ENCODE measurements at places on chromosomes 11 and 22. TPM values are rescaled to one million over a fixed set of nuclear protein-coding genes. Genes with fewer than 3 reads are reported as not detected.

GRCh38 chr22:46830841-46831240 is 68.4 kb downstream of the TBC1D22A start:
- no peak for DNase-seq
- H3K4me1 ChIP-seq, result peaks cover 43% of the 10 kb centered on the region
- no peaks in the 10 kb centered on the region for H3K36me3 ChIP-seq
- peak overlapping the region; percentile 89 for H3K27ac ChIP-seq
- H3K27me3 ChIP-seq, result no peaks in the 10 kb centered on the region

The MS4A4A gene
- not detected for total RNA-seq

DNA sequence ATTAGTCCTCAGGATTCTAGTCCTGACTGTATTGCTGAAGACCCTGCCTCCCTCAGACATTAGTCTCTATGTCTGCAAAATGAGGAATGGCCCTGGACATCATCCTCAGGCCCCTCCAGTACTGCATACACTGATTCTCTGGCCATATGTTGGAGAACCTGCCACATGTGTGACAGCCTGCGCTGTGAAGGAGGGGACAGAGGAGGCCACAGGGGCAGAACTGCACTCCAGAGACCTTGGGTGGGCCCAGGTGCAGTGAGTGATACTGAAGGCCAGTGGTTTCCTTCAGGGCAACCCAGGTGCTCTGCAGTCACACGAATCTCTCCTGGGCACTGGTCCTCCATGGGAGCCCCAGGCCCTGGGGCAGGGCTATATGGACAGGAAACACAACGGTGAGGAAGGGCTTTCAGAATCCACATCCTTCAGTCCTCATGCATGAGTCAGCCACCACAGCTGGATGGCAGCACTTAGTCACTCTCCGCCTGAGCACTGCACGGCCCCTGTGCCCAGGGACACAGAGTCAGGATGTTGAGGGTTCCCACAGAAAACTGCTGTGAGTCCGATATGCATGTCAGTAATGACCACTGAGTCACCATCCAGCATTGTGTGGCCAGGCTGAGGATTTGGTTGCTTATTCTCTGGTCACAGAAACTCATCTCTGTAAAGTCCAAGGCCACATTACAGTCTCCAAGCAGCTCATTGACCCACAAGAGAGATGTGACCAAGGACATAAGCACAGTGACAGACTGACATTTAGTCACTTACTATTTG is 39.7 kb downstream of the ME3 start:
- H3K36me3 ChIP-seq, result no peaks in the 10 kb centered on the region
- no peak overlapping the region for H3K4me3 ChIP-seq
- peak overlapping the region; percentile 82 for H3K27ac ChIP-seq

GRCh38 chr22:44109416-44109815 is 71.3 kb upstream of the PARVG start:
- H3K36me3 ChIP-seq, result no peaks in the 10 kb centered on the region
- H3K4me3 ChIP-seq, result no peak overlapping the region
- no peak overlapping the region for H3K27ac ChIP-seq
- H3K27me3 ChIP-seq, result no peaks in the 10 kb centered on the region
- no peak for DNase-seq
- no peaks in the 10 kb centered on the region for H3K4me1 ChIP-seq

DNA sequence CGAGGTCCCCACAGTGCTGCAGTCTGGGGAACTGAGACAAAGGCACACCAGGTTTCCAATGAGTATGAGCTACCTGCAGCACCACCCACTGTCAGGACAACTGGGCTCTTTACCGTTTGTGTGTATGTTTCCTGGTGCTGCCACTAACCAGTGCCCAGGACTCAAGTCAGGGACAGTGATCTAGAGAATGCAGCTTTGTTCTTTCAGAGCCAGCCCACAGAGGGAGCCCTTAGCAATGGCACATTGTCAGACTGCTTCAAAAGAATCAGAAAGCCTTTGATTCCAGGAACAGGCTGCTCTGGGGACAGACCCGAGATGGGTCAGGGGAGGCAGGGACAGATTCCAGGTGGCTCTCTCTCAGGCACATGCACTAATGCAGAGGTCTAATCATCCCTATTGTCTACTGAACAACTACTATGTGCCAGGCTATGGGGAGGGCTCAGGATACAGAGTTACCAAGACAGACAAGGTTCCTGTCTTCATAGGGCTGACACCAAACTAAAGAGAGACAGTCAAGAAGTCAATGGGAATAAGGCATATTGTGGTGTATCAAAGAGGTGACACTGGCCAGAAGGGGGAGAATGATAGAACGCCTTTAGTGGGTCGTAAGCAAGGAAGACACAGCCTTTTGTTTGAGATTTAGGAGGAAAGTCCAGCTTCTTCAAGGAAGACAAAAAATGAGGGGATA is 103.7 kb downstream of the VPREB1 start:
- peaks cover 26% of the 10 kb centered on the region for H3K27me3 ChIP-seq
- H3K4me3 ChIP-seq, result no peak overlapping the region
- H3K4me1 ChIP-seq, result no peaks in the 10 kb centered on the region
- no peak for DNase-seq
- H3K27ac ChIP-seq, result no peak overlapping the region

DNA sequence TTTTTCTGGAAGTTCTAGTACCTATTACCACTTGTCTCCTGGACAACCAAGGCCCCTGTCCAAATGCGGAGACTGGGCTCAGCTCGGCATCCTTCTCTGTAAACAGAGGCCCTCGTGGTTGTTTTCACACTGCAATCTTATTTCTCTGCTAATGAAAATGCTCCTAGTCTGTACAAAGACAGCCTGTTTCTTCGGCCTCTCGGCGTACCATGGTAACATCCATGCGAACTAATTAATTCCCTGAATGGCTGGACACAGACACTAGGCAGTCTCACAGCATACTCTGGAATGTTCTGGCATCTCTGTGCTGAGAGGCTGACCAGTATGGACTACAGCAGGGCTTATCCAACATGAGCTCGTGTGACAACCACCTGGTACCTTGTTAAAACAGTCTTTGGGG is 5.7 kb downstream of the POLR3H start:
- no peak overlapping the region for H3K27ac ChIP-seq
- no peak for DNase-seq
- peaks cover 39% of the 10 kb centered on the region for H3K36me3 ChIP-seq
- no peak overlapping the region for H3K4me3 ChIP-seq
- H3K4me1 ChIP-seq, result peaks cover 12% of the 10 kb centered on the region

The TMEM132A gene
- 60.7 TPM for total RNA-seq

- no peak for DNase-seq
- H3K27me3 ChIP-seq, result no peaks in the 10 kb centered on the region
- H3K4me3 ChIP-seq, result no peak overlapping the region
- H3K36me3 ChIP-seq, result no peaks in the 10 kb centered on the region
These were observed 20.8 kb downstream of the KCNE3 start for GRCh38 chr11:74446532-74446938.

The TRIM51 gene
- total RNA-seq, result not detected

The C1QTNF4 gene
- 0.39 TPM for total RNA-seq

DNA sequence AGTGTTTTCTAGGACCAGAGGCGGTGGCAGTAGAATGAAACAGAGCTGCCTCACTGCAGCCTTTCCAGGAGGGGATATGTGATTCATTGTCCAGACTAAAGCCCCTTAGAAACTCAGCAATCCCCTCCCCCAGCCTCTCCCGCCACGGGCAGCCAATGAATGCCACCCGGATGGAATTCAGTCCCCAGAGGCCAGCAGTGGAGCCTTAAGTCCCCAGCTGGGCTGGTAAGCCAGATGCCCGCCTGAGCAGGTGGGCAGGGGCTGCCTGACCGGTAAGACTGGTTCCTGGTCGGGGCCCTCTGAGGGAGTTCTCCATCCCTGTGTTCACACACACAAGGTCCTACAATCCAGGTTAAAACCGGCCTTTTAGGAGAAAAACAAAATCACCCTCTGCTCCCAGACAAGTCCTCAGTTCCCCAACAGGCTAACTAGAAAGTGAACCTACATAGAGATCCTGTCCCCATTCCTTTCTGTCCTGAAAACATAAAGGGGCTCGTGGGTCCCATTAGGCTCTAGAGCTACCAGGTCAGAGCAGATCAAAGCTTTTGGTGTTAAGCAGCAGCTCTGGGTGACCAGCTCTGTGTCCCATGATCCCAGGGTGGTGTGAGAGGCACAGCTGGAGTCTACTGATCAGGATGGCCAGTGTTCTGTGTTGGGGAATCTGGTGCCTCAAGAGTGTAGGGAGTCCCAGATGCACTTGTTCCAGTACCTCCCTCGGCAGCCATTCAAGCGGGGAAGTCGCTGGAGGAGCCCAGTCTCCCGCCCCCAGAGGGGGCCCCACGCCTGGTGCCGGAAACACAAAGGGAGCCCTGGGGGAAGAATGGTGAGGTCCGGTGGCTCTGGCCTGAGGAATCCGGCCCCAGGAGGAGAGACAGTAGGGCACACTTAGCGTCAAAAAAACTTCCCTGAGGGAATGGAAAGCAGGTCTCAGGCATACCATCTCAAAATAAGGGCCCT is 2.6 kb downstream of the PATZ1 start:
- no peak overlapping the region for H3K27ac ChIP-seq
- H3K27me3 ChIP-seq, result no peaks in the 10 kb centered on the region
- no peak for DNase-seq
- H3K36me3 ChIP-seq, result peaks cover 66% of the 10 kb centered on the region

- H3K27ac ChIP-seq, result no peak overlapping the region
- peaks cover 7% of the 10 kb centered on the region for H3K36me3 ChIP-seq
- no peak overlapping the region for H3K4me3 ChIP-seq
- no peaks in the 10 kb centered on the region for H3K27me3 ChIP-seq
- no peak for DNase-seq
These were observed 22.5 kb downstream of the PISD start for GRCh38 chr22:31639436-31640039.

DNA sequence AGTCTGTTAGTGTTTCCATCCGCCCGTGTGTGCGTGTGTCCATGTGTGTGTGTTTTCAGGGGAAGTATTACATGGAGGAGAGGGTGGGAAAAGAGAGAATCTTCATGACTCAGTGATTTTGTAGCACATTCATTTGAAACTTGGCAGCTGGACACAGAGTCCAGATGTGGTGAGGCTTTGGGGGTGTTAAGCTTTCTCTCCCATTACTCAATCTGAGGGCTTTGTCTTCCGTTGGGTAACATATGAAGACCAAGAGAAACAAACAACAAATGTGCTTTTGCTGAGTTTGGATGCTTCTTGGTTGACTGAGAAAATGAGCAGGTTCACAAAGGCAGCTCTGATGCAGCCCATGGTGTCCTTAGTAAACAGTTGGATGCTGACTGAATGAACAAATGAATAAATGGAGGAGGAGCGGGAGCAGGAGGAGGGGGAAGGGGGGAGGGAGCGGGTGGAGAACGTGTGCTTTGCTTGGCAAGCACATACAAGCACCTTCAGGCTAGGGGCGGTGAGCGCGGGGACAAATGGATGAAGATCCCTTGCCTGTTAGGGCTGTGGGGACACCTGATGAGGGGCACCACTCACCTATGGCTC is 104.3 kb downstream of the ST3GAL4 start:
- H3K4me3 ChIP-seq, result no peak overlapping the region
- H3K27me3 ChIP-seq, result no peaks in the 10 kb centered on the region
- H3K4me1 ChIP-seq, result no peaks in the 10 kb centered on the region
- H3K36me3 ChIP-seq, result no peaks in the 10 kb centered on the region
- H3K27ac ChIP-seq, result no peak overlapping the region

DNA sequence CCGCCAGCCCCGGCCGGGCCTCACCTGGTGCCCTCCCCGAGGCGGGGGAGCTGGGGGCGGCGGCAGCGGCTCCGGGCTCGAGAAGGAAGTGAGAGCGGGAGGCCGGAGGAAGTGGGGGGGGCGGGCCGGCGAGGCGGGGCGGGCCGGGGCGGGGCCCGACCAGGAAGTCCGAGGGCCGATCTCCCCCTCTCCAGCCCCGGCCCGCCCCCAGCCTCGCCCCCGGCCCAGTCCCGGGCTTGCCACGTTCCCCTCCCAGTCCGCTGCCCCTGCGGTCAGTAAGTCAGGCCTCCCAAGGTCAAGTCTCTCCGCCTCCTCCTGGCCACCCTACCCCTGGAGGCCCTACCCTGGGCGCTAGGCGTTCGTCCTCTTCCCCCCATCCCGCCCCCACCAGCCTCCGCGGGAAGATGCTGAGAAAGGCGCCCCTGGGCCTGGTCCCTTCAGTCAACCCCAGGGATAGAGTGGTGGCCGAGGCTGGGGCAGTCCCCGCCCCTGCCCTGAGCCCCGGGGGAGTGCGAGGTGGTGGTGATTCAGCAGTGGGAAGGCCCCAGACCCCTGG is at the start of gene RHOG:
Gene RHOG, minus strand, starts transcription at position 90 of the 556 bp plus-strand sequence. CDS start 12,821 bp downstream, outside the sequence.
- H3K27ac ChIP-seq, result peak within 1 kb of the TSS; percentile 69
- H3K36me3 ChIP-seq, result peaks cover 35% of the 10 kb centered on the region
- H3K27me3 ChIP-seq, result no peaks in the 10 kb centered on the region
- peaks cover 19% of the 10 kb centered on the region for H3K4me1 ChIP-seq
- DNase-seq, result no peak
- peak within 1 kb of the TSS; percentile 90 for H3K4me3 ChIP-seq

- no peak overlapping the region for H3K27ac ChIP-seq
- H3K27me3 ChIP-seq, result no peaks in the 10 kb centered on the region
- DNase-seq, result no peak
- peaks cover 33% of the 10 kb centered on the region for H3K4me1 ChIP-seq
- no peak overlapping the region for H3K4me3 ChIP-seq
These were observed 2.9 kb upstream of the ALX4 start for GRCh38 chr11:44312876-44313275.

GRCh38 chr11:73539506-73540084 is 58.3 kb downstream of the FAM168A start:
- H3K36me3 ChIP-seq, result no peaks in the 10 kb centered on the region
- no peak for DNase-seq
- no peak overlapping the region for H3K27ac ChIP-seq
- H3K4me1 ChIP-seq, result no peaks in the 10 kb centered on the region

The IL18 gene
- 1.2 TPM for total RNA-seq

- DNase-seq, result no peak
- no peaks in the 10 kb centered on the region for H3K36me3 ChIP-seq
- no peak overlapping the region for H3K27ac ChIP-seq
- H3K27me3 ChIP-seq, result peaks cover 10% of the 10 kb centered on the region
- no peak overlapping the region for H3K4me3 ChIP-seq
- no peaks in the 10 kb centered on the region for H3K4me1 ChIP-seq
These were observed 14.6 kb downstream of the ELFN2 start for GRCh38 chr22:37412495-37413250.

The COMT gene
- 492 TPM for total RNA-seq

The APLNR gene
- total RNA-seq, result not detected

- no peak for DNase-seq
- H3K36me3 ChIP-seq, result peaks cover 16% of the 10 kb centered on the region
- peaks cover 13% of the 10 kb centered on the region for H3K4me1 ChIP-seq
- H3K27ac ChIP-seq, result no peak overlapping the region
These were observed 113.9 kb downstream of the DBX1 start for GRCh38 chr11:20046416-20046815.

GRCh38 chr11:116853461-116854073 is 16.1 kb upstream of the APOA1 start:
- DNase-seq, result peak; percentile 58
- H3K4me1 ChIP-seq, result peaks cover 24% of the 10 kb centered on the region
- no peaks in the 10 kb centered on the region for H3K27me3 ChIP-seq
- H3K27ac ChIP-seq, result peak overlapping the region; percentile 55
- peaks cover 4% of the 10 kb centered on the region for H3K36me3 ChIP-seq

DNA sequence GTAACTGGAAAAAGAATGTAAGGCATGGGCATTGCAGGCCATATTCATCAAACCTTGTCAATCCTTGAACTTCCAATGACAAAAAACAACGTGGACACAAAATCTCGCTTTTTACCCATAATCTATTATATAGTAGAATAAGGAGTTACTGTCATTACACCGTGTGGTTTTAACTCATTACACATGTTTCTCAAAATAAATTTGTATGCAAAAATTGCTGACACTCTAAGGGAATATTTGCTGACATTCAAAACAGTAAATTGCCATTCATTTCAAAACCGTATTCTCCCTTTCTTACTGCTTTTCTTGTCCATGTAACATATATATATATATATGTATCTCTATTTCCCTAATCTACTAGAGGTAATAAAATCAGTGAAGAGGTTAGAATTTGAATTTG is 33.4 kb downstream of the CDON start:
- H3K4me3 ChIP-seq, result no peak overlapping the region
- no peaks in the 10 kb centered on the region for H3K36me3 ChIP-seq
- DNase-seq, result no peak
- H3K27me3 ChIP-seq, result no peaks in the 10 kb centered on the region

Data from SJSA1 (cell line).